Cardiac fibroblast (primary cell): ENCODE measurements at places on chromosomes 2 and 18.

GRCh38 chr2:114010001-114010400 lies 120.1 kb downstream of the ACTR3 start:
- DNase-seq: no peak

DNA sequence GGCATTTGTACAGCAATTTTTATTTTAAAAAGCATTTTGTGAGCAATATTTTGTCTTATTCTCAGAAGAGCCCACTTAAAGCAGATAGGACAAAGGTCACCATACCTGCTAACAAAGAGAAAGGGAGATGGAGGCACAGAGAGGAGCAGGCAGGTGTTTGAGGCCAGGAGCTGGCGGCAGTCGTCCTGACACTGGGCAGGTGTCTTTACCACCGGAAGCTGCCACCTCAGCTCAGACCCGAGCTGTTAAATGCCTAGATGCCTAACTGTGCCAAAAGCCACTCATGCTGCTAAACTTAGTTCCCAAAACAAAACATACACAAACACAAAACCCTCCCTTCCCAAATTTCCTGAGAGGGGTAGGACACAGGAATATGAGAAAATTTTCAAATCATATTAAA lies 120.9 kb downstream of the CNTNAP5 start:
- DNase-seq: no peak

- DNase-seq: no peak
Measured at GRCh38 chr2:70596739-70597138, 43.1 kb upstream of the TGFA start.

GRCh38 chr2:187478719-187479118 lies 30.7 kb upstream of the CALCRL start:
- DNase-seq: no peak

DNA sequence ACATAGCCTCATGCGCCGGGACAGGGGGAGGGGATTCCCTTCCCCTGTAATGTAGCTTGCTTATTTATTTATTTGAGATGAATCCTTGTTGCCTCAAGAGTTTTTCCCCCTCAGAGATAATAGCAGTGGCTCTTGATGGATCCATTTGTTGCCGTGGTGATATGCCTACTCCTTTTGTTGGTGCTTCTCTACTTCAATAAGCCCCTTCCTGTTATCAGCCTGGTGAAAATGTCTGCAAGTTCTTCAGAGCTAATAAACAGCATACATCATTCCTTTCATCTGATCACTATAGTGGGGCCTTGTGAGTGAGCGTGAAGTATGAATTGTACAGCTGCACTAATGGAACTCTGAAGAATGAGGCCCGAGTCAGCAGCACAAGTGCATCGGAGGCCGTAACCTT lies 19.4 kb downstream of the FZD5 start:
- no peak for DNase-seq

- DNase-seq: peak; percentile 10
Measured at GRCh38 chr18:62521593-62521992, 1.2 kb upstream of the ZCCHC2 start.

- DNase-seq: no peak
Measured at GRCh38 chr2:96763511-96764252, 3.0 kb downstream of the CNNM4 start.

GRCh38 chr2:237073552-237073951 lies 12.1 kb upstream of the COPS8 start:
- peak; percentile 91 for DNase-seq

DNA sequence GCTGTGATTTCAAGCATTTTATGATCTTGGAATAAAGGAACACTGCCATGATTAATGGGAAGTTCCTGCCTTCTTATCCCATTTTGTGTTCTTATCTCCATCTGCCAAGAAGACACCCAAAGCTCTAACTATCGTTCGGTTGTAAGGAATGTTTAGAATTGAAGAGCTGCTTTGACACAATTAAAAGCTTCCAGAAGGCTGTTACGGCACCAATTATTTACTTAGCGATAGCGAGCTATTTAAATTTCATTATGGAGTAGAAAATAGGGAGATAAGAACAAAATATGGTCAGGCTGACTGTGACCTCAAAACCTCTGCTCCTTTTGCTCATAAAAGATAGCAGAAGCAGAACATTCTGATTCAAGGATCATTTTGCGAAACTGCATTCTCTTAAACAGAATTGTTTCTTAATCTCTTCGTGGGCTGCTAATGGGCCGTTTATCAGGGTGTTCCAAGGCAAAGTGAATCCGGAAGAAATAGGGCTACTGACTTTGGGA lies 101.6 kb downstream of the SLC4A3 start:
- no peak for DNase-seq
